Heart left ventricle (tissue), 16 donors: ENCODE measurements at places on chromosomes 1 and 21. TPM values are rescaled to one million over a fixed set of nuclear protein-coding genes. Genes with fewer than 3 reads are reported as not detected.

The PEAR1 gene
- 6.3 TPM for total RNA-seq

The OLIG1 gene
- total RNA-seq = not detected

DNA sequence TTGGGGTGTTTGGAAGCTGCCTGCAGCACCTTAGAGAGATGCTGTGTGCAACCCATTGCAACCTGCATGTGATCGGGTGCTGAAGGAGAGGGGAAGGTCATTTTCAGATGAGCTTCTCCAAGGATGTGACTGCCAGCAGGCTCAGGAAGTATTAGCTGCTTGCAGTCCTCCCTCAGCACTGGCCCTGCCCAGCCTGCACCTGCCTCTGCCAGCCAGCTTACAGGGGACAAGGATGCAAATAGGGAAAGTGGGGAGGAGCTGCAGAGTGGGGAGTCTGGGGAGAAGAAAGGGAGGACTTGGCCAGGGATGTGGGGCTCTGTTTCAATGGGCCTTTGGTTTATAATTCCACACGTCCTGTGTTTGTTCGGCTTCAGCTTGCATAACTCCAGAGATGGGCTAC lies 254.5 kb downstream of the RRAGC start:
- DNase-seq = no peak

The TGFB2 gene
- 5.5 TPM for total RNA-seq

The CDKN2C gene
- 18.8 TPM for total RNA-seq

The PRSS38 gene
- total RNA-seq = not detected

The MCOLN2 gene
- 2.9 TPM for total RNA-seq

DNA sequence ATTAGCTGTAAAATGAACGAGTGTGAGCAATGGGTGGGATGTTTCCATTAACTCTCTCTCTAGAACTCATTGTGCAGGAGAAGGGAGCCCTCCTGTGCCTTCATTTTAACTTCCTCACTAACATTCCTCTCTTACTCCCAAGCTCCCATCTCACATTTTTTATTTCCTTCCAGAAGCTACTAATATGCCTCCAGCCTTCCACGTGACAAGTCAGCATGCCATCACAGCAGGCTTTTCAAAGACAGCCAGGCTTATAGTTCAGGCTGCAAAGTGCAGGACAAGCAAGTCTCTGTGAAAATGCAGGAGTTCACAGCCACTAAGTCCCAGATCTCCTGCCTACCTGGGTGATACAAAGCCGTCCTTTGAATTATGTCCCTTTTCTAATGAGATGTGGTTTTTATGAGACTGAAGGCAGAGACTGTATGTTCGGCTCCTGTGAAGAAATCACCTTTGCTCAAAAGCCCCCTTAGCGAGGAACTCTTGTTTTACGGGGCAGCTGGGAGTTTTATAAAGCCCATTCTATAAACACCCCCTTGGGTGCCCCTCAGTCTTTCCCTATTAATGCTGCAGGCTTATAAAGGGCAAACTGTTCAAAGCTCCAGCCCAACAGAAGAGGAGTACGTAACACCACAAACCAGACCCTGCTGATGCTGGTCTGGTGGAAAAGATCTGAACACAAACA lies 14.8 kb upstream of the ANGPTL7 start:
- DNase-seq = no peak

DNA sequence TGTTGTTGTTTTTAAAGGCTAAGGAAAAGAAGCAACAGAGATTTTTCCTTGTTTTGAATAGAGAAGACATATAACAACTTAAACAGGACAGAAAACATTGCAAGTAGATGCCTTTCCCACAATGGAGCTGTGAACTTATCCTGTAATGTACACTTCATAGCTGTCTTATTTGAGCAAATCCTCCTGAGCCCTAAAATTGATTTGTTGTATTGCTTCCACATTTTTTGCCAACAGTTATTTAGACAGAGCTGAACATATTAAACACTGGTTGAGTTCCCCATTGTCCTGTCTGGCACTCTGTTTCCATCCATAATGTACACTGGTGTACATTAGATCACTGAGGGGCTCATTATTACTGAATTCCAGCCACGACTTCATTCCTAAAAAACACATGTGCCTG lies 32.2 kb downstream of the CACHD1 start:
- no peak for DNase-seq

DNA sequence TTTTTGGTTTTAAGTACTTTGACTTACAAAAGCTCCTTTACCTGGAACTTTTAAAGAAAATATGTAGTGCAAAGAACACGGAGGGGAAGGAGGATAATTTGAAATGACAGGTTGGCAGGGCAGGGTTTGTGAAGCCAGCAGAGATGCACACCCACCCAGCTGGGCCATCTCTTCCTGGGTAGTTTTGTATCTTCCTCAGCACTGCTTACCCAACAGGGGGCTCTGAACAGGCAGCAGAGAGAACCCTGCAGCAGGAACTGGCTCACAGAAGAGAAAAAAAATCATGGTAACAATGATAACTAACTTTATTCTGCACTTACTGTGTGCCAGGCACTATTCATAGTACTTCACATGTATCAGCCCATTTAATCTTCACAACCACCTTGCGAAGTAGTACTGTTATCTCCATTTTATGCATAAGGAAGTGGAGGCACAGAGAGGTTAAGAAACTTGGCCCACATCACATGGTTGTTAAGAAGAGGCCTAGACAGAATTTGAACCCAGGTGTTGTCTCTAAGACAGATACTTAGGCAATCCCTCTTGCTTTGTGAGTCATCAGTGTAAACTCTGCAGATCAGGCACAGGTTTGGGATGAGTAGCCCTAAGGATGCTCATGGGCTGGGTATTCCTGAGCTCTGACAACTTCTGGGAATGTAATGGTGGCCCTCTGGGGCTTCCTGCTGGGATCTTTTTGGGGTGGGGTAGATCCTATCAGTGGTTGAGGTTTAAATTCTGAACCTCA lies 60.8 kb downstream of the ELK4 start:
- DNase-seq = no peak

- DNase-seq = no peak
Measured at GRCh38 chr21:42199868-42200463, 19.0 kb upstream of the ABCG1 start.

The NIBAN1 gene
- 265 TPM for total RNA-seq

GRCh38 chr1:108556499-108556898 lies 3.4 kb upstream of the EEIG2 start:
- no peak for DNase-seq

The IL20 gene
- total RNA-seq = not detected

The SYT14 gene
- not detected for total RNA-seq

DNA sequence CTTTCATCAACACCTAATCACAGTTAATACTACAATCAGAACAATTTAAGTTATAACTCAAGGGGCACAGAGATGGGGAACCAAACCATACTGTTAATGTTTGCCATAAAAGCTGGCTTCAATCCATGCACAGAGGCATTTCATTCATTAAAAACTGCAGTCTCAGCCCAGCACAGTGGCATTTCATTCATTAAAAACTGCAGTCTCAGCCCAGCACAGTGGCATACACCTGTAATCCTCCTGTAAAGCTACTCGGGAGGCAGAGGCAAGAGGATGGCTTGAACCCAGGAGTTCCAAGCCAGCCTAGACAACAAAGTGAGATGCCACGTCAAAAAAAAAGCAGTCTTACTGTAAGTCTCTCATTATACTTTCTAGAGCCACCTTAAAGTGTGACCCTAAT lies 29.2 kb downstream of the ARID4B start:
- no peak for DNase-seq

- DNase-seq = no peak
Measured at GRCh38 chr1:2014741-2015735, 4.1 kb upstream of the GABRD start.

The CSMD2 gene
- 0.02 TPM for total RNA-seq

GRCh38 chr1:8545078-8545477 lies 227.2 kb downstream of the SLC45A1 start:
- DNase-seq = no peak

DNA sequence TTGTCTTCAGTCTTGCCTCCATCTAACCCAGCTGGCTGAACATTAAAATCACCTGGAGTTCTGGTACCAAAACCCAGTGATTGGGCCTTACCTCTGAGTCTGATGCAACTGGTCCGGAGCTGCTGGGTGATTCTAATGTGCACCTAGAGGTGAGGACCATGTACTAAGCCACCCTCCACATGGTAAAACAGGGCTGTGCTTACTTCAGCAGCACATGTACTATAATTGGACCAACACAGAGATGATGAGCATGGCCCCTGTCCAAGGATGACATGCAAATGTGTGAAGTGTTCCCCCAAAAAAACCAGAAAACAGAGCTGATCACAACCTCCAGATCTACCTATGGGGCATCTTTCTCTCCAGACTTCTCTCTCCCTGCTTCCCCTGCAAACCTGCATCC lies 37.0 kb downstream of the ELK4 start:
- no peak for DNase-seq

DNA sequence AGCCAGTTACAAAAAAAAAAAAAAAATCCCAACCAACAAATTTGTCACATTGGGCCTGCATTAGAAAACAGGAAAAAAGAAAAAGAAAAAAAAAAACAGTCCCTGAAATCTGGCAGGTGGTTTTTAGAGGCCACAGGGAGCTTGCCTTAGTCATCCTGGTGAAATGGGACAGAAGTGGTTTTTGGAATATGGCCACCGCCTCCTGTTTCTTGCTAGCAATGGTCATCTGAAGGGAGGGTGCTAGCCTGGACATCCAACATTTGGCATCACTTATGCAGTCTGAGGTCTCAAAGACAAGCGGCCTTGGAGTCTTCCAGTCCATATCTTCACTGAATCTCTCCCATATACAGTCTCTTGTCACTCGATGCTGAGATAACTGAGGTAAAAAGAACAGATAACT lies 20.1 kb upstream of the NKAIN1 start:
- no peak for DNase-seq

DNA sequence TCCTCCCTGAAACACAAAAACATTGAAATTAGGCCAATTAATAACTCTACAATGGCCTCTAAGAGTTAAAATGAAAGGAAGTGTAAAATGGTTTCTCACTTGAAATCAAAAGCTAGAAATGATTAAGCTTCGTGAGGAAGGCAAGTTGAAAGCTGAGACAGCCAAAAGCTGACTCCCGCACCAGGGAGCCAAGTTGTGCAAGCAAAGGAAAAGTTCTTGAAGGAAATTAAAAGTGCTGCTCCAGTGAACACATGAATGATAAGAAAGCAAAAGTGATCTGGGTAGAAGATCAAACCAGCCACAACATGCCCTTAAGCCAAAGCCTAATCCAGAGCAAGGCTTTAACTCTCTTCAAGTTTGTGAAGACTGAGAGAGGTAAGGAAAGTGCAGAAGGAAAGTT lies 22.8 kb downstream of the CYYR1 start:
- no peak for DNase-seq

- no peak for DNase-seq
Measured at GRCh38 chr1:902802-903201, 20.9 kb upstream of the SAMD11 start.

- no peak for DNase-seq
Measured at GRCh38 chr1:171484760-171485374, 463 bp upstream of the PRRC2C start.

GRCh38 chr1:81758181-81758580 lies 42.6 kb upstream of the ADGRL2 start:
- DNase-seq = no peak

DNA sequence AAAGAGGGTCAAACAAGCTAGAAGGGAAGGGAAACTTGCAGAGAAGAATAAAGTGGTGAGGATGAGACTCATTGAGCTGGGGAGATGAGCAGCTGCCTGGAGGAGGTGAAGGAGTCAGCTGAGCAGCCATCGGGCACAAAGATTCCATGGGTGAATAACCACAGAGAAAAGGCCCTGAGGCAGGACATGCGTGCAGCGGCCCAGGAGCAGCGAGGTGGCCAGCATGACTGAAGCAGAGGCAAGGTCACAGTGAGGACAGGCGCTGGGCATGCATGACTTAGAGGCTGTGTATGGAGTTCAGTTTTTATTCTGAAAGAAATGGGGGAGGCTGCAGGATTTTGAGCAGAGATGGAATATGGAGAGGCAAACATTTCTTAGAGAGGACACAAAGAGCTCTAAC lies 24.9 kb downstream of the OLFML2B start:
- no peak for DNase-seq

DNA sequence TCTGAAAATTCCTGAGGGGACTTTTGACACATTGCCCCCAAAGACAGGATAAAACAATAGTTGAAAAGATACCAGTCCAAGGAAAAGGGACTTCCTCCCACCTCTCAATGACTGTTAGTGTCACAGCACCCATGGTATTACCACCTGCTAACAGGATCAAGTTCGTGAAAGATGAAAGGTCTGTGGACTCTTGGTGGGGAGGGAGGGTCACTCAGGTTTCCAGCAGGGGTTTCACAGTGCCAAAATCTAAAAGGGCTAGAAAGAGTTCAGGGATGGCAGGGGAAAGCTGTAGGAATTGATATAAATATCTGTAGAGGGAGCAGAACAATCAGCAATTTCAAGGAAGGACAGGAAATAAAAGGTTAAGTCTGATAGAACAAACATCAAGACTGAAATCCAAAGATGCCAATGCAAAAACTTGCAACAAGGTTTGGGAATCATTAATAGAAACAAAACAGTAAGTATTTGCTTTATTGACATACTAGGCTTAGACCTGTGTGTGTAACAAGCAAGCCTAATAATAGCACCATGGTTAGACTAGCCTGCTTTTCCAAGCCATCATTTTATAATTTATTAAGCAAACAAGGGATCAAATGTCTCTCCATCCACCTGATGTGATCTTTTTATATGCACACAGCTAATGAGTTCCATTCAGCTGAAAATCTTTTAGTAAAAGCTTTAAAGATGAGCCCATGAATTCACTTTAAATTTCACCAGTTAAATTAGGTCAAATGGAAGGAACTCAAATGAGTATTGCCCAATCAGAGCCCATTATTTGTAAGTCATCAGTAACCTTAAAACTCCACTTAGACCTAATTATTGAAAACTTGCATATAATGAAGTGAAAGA lies 3.7 kb downstream of the MCL1 start:
- DNase-seq = no peak

DNA sequence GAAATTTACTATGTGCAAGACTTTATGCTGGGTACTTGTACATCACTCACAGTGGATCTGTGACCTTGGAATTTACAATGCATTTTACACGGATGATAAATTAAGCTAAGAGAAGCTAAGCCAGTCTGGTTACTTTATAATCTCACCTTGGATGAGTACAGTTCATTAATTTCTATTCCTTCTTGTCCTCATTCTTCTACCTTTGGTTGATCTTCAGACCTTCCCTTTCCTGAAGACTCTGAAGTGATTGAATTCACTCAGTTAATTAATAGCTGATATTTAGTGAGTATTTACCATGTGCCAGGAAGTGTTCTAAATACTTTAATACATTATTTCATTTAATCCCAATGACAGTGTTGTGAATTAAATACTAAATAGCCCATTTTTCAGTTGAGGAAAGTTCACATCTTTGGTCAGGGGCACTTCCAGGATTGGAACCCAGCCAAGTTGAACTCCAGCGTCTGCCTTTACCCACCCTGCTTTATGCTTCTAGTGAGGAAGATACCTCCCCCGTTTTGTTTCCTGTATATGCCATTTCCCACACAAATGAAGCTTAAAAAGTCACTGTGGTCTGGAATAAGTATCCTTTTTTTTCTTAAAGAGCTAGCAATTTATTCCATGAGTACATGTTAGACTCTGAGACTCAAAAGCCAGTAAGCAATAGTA lies 146.6 kb downstream of the TLR5 start:
- DNase-seq = no peak

- DNase-seq = peak; percentile 4
Measured at GRCh38 chr1:24043345-24044032, 63.4 kb upstream of the SRSF10 start.

GRCh38 chr21:27719226-27719625 lies 752.3 kb upstream of the ADAMTS5 start:
- DNase-seq = no peak

The SPRR5 gene
- not detected for total RNA-seq

GRCh38 chr1:16235944-16236510 lies 956 bp downstream of the CPLANE2 start:
- peak; percentile 58 for DNase-seq

The SHISA4 gene
- total RNA-seq = 262 TPM

The S1PR1 gene
- 75.1 TPM for total RNA-seq
